Chondrocyte (in vitro differentiated cells): ENCODE measurements at places on chromosomes 2 and 18. TPM values are rescaled to one million over a fixed set of nuclear protein-coding genes. Genes with fewer than 3 reads are reported as not detected.

- no peak for DNase-seq
Observed at GRCh38 chr2:72770879-72771461, 54.9 kb downstream of the EXOC6B start.

DNA sequence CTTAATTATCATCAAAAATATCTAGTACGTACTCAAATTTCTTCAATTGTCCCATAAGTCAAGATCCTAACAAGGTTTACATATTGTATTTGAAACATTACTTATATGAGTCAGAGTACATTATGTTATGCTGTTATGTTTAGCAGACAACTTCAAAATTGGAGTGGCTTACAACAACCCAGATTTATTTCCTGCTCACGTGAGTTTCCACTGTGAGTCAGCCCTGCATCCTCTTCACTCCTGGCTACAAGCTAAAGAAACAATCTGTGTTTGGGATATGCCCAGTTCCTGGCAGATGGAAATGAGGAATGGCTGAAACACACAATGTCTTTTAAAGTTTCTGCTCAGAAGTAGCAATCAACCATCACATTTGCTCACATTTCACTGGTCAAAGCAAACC is 31.5 kb upstream of the TANC1 start:
- no peak for DNase-seq

DNA sequence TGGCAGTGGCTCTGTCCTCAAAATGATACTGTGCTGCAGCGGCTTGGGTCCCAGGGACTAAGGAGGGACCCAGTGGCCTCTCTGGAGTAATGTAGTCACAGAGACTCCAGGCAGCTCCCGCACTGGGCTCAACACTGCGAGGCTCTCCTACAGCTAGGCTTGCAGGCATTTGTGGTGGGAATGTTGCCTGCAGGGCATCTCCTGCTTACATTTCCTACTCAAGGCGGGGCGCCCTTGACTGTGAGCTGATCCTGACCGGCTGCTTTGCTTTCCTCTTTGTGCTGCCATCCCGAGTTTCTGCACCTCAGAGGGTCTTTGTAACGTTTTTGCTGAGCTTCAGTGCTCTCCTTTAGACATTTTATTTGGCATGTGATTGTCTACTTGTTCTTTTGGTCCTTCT is 177.4 kb upstream of the FN1 start:
- DNase-seq = no peak

DNA sequence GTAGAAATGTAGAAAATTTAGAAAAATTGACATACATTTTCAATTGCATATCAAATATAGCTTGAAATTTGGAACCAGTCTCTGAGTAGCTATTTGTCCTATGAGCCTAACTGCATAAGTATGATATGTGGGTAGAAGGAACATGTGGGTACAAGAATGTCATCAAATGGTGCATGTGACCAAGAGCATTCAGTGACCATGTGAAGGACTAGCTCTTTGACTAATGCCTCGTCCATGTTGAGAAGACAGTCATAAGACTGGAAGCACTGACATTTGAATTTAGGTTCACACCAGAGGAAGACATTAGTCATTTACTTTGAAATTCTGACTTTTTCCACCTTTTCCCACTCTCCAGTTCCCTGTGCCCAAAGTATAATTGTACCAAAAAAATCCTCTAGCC is 12.6 kb downstream of the MRPL44 start:
- DNase-seq = no peak

- no peak for DNase-seq
Observed at GRCh38 chr2:109516445-109517117, 97.2 kb downstream of the SEPTIN10 start.

DNA sequence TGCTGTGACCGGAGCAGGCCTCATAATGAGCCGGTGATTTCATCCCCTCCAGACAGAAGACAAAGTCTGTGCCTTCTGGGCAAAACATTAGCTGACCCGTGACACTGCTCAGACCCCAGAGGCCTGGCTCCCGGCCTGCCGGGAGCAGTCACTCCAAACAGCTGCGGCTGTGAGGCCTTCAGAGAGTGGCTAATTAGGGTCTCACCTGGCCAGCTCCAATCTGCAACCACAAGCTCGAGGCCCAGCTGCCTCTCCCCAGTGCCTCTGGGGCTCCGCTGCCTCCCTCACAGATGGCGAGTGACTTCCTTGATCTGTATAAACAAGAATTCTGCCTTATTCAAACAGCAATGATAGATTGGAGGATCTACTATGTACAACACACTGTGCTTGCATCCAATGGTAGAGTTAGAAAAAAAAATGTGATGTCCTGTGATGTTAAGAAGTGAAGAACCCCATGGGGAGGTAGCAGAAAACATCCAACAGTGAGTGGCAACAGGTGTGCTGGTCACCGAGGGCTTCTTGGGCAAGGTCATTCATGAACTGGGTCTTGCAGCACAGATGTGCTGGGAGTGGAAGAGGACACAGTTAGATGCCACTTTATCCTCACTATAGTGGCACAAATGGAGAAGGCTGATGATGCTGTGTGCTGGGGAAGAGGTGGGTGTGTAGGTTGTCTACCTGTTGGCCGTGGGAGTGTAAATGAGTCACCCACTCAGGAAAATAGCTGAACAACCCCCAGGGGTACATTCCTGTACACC is 98.2 kb upstream of the ASAP2 start:
- no peak for DNase-seq

- DNase-seq = no peak
Observed at GRCh38 chr18:3541549-3542386, 91.8 kb downstream of the TGIF1 start.

DNA sequence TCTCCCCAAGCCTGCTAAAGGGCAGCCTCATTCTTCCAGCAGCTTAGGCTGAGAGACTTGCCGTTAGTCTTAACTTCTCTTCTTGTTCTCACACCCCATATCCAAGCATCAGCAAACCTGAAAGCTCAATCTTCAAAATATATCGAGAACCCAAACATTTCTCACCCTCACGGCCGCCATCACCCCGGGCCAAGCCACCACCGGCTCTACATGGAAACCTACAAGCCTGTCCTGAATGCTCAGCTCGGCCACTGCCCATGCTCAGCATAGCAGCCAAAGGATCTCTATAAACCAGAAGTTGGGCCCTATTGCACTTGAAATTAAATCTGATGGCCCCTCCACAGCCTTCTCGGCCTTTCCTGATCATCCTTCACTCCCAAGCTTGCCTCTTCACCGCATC is 2.1 kb downstream of the HS1BP3 start:
- peak; percentile 46 for DNase-seq

- DNase-seq = no peak
Observed at GRCh38 chr2:201126308-201127151, 10.6 kb downstream of the CFLAR start.

- no peak for DNase-seq
Observed at GRCh38 chr18:34880882-34881834, 160.1 kb upstream of the MAPRE2 start.

- DNase-seq = no peak
Observed at GRCh38 chr18:65822826-65823225, 72.0 kb downstream of the CDH7 start.

GRCh38 chr2:66896131-66896530 is 461.2 kb downstream of the MEIS1 start:
- DNase-seq = no peak

GRCh38 chr18:74873629-74874028 is 276.0 kb downstream of the ZNF407 start:
- DNase-seq = no peak

GRCh38 chr2:17231394-17231965 is 286.8 kb downstream of the RAD51AP2 start:
- DNase-seq = no peak

- DNase-seq = no peak
Observed at GRCh38 chr2:222017252-222017850, 281.4 kb downstream of the PAX3 start.

GRCh38 chr2:172342078-172342477 is 85.3 kb upstream of the ITGA6 start:
- no peak for DNase-seq

DNA sequence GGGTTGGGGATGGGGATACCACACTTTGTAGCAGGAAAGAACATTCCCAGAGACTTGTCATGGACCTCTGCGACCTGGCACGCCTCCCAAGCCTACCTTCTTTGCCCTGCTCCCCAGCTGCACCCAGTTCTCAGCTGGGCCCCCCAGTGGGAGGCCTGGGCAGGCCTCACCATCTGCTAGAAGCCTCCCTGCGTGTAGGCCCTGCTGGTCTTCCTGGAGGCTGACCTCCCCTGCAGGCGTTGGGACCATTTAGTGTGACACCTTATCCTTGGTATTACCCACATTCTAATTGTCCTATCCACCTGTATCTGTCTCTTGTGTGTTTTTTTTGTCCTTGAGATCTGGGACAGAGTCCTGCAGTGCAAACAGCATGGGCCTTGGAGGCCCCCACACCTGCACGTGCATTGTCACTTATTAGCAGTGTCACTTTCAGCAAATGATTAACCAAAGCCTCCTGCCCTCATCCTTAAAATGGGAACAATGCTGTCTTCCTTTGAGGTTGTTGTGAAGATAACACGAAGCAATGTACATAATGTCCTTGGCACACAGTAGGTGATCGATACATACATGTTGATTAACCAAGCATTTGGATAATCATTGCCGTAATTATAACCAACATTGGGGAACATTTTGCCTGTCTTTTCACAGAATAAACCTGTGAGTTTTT is 77.2 kb downstream of the LIPG start:
- no peak for DNase-seq

DNA sequence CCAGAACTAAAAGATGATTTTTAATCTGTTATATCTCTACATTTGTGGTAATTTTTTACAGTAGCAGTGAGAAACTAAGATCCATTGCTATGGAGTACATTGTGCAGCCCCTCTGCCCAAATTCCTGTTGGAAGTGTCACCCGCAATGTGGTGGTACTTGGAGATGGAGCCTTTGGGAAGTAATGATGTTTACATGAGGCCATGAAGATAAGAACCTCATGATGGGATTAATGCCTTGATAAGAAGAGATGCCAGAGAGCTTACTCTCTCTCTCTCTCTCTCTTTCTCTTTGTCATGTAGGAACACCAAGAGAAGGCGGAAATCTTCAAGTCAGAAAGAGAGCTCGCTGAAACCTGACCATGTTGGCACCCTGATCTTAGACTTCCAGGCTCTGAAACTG is 535.4 kb downstream of the PID1 start:
- DNase-seq = no peak

DNA sequence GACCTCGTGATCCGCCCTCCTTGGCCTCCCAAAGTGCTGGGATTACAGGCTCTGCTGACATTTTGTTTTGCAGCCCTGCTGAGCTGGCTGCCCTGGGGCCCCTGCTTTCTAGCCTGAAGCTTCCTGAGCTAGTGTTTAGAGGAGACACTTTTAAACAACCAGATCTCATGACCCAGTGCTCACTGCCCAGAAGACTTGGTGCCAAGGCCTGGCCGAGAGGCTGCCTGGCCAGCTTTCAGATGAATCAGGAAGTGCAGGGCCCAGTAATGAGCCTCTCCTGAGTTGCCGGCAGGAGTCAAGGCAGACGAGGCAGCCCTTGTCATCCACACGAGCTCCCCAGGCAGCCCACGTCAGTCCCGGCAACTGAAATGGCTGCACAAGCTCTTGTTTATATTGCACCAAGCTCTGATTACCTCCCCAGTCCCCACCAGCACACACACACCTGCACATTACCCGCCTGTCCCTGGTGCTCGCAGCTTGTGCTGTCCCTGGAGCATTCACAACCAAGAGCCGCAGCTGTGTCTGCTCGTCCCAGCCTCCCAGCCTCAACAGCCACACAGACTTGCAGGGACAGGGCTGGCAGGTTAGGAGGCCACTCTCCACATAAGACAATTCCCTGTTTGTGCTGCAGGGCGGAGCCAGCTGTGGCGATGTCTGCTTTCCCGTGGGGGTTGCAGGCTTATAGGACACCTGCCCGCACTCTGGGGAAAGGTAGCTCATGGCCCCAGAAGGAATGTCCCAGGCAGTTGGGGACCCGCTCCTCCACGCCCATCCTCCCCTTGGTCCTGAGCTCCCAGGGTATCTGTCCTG is 331.2 kb upstream of the MYT1L start:
- DNase-seq = no peak

GRCh38 chr18:30601541-30601940 is 441.0 kb downstream of the DSC3 start:
- no peak for DNase-seq

DNA sequence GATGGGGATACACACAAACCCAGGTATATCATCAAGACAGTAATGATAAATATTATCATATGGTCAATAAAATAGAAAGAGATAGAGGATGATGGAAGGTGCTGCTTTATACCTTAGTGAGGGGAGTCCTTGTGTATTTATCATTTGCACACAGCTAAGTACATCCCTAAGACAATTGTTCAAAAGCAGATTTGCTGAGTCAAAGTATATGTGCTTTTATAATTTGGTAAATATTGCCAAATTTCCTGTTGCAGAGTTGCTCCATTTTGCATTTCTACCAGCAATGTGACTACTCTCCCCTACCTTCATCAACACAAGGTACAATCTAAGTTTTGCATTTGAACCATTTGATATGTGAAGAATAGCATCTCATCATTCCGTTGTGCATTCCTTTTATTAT is 22.6 kb upstream of the PLEK start:
- no peak for DNase-seq

- no peak for DNase-seq
Observed at GRCh38 chr18:41244591-41245037, 710.4 kb upstream of the PIK3C3 start.

GRCh38 chr18:48975817-48976649 is 25.3 kb upstream of the SMAD7 start:
- no peak for DNase-seq

DNA sequence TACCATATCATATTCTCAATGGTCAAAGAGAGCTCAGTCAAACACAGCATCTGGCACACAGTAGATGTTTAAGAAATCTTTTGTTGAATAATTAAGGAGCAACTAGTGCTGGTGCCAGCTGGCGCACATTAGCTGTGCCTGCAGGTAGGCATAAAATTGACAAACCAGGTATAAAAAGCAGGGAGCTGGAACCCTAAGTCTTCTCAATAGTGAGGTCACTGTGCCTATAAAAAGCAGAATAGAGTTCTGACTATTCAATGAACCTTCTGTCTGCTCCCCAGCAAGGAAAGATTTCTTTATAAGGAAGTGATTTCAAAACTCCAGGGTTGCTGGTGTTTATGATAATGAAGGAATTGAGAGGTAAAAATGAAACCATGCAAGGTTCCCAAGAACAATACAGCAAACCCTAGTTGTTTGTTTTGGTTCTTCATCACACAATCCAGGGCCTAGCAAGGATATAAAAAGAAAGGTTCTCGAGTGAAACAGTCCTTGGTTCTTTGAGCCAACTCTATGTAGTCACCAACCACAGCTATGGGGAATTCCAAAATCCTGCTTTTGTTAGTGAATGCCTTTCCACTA is 76.1 kb downstream of the THADA start:
- DNase-seq = no peak

GRCh38 chr2:56229397-56230060 is 45.7 kb downstream of the CCDC85A start:
- no peak for DNase-seq

MC2R gene
- total RNA-seq = not detected in 3 replicates

RAB6D gene
- total RNA-seq = 0.07 TPM in 1 of 3 replicates, not detected in the others

RND3 gene
- total RNA-seq = 65.1 to 125 TPM (median 124 TPM) in 3 replicates

IHH gene
- total RNA-seq = 0.19 TPM in 1 of 3 replicates, not detected in the others

IL1RL2 gene
- total RNA-seq = 0.07 to 0.46 TPM in 2 of 3 replicates, not detected in the other

MYOM1 gene
- 1.2 to 1.5 TPM (median 1.5 TPM) in 3 replicates for total RNA-seq

ARL4C gene
- total RNA-seq = 16.4 to 129 TPM (median 127 TPM) in 3 replicates

KRTCAP3 gene
- 1.1 to 3.6 TPM (median 1.4 TPM) in 3 replicates for total RNA-seq

GDF7 gene
- 10.9 to 12.8 TPM (median 12.6 TPM) in 3 replicates for total RNA-seq
